Activated naive CD8-positive, alpha-beta T cell treated with anti-CD3 and anti-CD28 coated beads, Interleukin-2, amount 10 ng/mL, durations not matched to agents 7 days and 5 days (primary cell): ENCODE measurements at places on chromosomes 16 and 17. TPM values are rescaled to one million over a fixed set of nuclear protein-coding genes. Genes with fewer than 3 reads are reported as not detected.

DNA sequence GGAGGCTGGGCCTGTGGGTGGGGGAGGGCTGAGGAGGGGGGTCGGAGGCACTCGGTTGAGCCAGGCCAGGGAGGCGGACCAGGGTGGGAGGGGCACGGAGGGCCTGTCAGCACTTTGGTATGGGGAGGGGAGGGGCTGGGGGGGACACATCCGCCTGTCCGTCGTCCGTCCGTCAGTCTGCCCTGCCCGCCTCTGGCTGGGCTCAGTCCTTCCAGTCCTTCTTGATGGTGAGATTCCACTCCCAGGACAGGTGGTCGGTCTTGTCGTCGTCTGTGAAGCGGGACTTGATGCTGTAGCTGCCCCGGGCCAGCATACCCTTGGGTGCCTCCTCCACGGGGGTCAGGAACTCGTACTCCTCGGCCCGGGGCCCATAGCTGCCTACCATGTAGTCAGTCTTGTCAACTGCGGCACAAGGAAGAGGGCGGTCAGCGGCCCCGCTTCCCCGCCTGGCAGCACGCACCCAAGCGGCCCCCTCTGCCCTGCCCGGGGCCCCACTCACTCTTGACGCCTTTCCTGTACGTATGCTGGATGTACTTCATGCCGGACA, 2.4 kb downstream of the ARHGDIA start:
- DNase-seq = no peak

The ERN2 gene
- total RNA-seq = not detected

DNA sequence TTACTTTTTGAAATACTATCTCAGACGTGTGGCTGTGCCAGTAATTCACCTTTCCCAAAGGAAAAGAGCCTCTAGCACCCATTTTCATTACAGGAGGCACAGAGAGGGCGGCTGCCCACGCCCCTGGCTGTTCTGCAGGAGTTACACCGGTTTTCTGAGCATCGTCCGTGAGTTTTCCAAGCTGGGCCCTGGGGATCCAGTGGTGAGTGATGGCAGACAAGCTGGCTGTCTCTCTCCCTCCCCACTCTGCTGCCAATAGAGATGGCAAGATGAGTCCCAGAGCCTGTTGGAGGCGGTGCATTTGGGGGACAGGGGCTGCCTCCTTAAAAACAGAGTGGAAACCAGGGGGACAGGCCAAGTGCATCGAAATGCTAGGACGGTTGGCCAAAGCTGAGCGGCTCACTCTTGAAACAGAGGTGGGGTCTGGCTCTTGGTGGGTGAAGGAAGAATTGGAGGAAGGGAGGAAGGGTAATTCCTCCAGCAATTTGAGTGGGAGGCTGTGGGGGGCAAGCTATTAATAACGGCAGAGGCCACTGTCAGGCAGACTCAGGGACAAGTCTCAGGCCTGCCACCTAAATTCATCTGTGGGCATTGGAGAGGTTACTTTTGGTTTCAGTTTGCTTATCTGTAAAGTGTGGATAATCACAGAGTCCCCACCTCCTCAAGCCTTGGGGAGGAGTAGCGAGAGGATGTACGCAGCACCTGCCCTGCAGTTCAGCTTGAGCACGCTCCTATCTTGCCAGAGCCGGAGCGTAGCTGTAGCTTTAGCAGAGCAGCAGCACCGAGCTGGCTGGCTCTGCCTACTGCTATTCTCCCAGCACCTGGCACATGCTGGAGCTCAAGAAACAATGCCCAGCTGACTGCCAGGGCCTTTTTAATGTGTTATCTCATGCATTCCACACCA, 7.5 kb upstream of the NOS2 start:
- peak; percentile 65 for DNase-seq

- no peak for DNase-seq
These were observed 56.3 kb downstream of the IL21R start for GRCh38 chr16:27458258-27458657.

DNA sequence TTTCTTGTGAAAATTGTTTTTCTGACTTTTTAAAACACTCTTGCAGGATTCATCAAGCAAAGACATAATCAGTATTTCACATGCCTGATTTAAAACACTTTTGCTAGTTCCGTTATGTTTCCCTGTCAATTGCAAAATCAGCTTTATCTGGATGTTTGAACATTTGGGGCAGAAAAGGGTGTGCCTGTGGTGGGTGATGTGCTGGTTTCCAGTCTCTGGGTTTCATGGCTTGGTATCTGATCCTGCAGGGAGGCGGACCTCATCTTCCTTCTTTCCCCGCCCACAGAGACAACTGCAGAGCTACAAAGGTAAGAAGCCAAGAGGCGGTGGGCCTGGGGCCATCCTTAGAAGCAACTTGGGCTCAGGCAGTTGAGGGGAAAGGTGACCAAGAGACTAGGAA, 41.8 kb downstream of the NLRC5 start:
- no peak for DNase-seq

The C16orf74 gene
- 3.6 TPM for total RNA-seq

GRCh38 chr17:39775031-39775430, 37.3 kb downstream of the GRB7 start:
- DNase-seq = no peak

DNA sequence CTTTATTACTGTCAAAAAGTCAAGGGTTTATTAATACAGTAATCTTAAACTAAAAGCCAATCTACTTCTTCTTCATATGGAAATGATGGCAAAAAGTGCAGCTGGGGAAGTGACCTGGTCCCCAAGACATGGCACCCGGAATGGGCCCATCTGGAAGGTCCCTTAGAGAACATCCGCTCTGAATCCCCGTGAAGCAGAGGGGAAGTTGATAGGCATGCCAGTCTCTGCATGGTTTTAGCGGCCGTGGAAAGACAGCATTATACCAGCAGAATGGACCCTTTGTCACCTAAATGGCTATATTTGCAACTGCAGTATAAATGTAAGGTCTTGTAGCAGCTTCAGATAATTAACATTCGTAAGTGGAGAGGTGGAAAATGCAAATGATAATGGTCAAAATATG, 32.4 kb downstream of the COTL1 start:
- no peak for DNase-seq
